ENCODE measurements at places on chromosomes 2 and 18.

- DNase-seq = no peak
Measured at GRCh38 chr2:56008661-56009431, 85.3 kb upstream of the EFEMP1 start.

DNA sequence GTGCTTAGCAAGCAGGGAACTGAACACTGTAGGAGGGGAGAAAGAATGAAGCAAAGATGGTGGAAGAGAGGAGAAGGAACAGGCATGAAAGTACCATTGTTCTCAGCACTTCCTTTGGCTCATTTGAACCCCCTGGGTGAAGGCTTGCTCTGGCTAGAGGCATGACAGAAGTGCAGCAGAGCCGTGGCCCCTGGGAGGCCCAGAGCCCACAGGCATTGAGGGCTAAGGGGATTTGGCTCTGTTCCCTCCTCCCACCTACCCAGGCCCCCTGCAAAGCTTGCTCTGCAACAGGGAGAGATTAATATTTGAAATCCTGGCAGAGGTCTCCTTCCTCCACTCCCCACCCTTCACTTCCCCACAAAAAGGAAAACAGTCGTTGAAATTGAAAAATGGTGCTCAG, 262.6 kb downstream of the CELF4 start:
- no peak for DNase-seq

DNA sequence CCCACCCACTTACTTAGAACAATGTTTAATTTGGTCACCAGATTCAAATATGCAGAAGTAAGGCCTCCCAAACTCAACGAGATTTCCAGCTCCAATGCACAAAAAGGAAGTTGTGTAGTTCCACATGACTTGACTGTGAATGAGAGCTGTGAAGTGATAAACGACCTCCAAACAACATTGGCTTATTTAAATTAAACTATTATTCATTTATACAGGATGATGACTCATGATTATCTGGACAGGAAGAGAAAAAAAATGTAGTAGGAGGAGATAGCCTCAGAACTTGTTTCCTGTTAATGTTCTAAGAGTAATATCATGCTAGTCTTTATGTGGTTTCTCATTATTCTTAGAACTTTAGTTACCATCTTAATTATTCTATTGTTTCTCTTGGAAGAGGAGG, 237.3 kb downstream of the C1D start:
- no peak for DNase-seq

DNA sequence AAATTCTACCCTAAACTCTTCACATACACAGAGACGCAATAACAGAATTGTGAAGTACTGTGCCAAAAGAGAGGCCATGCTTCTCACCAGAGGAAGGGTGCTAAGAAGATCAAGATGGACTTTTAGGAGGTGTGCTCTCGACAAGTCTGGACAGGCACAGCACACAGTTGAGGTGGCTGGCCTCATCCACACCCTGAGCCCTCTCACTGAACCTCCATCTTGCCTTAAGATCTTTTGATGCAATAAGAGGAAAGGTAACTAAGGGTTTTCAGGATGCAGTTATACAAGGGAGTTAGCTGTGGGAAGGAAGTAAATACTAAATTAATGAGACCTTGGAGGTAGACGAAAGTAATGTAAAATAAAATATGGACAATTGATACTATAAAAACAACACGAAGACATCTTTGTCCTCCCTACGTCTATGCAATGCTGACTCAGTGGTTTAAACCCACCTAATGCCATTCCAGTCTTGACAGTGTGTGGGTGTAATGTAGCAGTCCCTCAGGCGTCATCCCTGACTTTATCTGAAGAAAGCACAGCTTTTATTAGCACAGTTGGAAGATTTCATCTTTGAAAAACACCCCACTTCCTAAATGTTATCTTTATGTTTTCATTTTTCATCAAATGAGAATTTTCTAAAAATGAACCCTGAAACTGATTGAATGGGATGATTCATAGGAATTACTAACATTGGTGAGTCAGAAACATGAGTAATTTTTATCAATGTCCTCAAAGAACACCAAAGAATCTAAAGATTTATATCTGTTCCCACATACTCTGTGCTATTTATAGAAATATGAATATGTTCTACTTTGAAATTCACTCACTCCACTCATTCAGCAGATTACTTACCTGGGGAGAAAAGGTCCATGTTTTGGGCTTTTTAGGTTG, 34.0 kb upstream of the MALL start:
- no peak for DNase-seq

GRCh38 chr18:21179590-21180220, 62.3 kb upstream of the GREB1L start:
- DNase-seq = peak; percentile 22

- DNase-seq = no peak
Measured at GRCh38 chr2:238151628-238152235, 7.0 kb upstream of the ERFE start.

GRCh38 chr2:118633371-118634018, 214.0 kb downstream of the EN1 start:
- no peak for DNase-seq

GRCh38 chr18:45974088-45974536, 7.0 kb upstream of the EPG5 start:
- DNase-seq = peak; percentile 47

DNA sequence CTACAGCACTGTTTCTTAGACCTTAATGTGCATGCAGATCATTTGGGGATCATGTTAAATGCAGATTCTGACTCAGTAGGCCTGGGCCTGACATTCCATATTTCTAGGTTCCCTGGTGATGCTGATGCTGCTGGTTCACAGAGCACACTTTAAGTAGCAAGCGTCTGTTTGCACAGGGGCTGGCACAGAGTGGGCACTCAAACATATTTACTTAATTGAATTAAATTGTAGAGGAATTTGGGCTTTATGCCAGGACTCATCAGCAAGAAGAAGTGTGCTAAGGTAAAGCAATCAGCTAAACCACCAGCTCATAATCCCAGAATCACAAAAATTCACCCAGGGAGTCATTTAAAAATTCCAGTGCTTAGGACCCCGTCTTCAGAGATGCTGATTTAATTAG, 25.1 kb upstream of the INPP4A start:
- no peak for DNase-seq

DNA sequence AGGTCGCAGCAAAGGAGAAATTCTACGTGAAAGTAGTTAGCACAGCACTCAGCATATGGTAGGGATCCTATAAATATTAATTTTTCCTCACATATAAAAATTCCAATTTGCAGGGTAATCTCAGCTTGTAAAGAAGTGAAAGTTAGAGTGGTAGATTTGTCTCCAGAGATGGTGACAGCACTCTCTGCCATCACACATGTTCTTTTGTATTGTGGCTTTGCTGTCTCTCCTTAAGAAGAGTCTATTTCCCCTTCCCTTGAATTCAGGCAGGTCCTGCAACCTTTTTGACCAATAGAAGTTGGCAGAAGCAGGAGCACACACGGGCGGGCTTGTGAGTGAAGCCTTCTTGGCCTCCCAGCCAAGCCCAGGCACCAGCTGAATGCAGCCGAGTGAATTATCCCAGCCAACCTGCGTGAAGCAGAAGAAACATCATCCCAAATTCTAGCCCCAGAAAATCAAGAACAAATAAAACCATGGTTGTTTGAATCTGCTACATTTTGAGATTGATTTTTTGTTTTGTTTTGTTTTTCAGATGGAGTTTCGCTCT, 107.8 kb upstream of the COPS8 start:
- no peak for DNase-seq

- no peak for DNase-seq
Measured at GRCh38 chr2:101752716-101753616, 55.5 kb downstream of the MAP4K4 start.

- no peak for DNase-seq
Measured at GRCh38 chr2:231371430-231372054, 24.0 kb upstream of the B3GNT7 start.

GRCh38 chr2:80073134-80073561, 231.4 kb downstream of the LRRTM1 start:
- DNase-seq = no peak

DNA sequence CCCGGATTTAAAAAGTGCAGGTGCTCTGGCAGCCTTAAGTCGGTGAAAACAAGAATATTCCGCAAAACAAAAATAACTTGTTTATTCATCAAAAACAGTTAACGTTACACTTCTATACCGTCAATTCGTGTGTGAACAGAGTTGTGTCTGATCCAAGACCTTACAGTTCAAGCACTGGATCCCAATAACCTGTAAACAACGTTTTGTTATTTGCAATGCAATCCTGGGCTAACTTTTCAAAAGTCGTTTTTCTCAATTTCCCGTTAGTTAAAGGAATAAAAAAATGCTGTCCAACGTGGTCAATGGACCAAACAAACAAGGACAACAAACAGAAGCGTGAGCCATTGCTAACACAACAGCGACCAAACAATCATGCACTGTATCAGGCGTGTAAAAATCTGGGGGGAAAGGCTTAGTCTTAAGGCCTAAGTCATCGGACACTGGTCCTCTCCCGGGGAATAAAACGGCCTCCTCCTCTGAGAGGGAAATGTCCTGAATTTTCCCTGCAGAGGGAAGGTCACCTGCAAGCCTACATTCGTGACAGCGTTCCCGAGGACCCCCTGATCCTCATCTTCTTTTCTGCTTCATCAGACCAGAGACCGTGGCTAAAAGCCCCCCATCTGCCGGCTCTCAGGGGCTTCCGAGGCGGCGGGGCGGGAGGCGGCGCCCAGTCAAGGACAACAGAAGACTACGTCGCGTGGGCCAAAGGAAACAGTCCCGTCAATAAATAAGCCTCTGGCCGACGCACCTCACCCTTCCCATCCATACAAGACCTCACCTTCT, 490 bp downstream of the NDUFS1 start:
- DNase-seq = no peak

GRCh38 chr2:190425221-190425866, 17.2 kb downstream of the MFSD6 start:
- no peak for DNase-seq

- no peak for DNase-seq
Measured at GRCh38 chr2:10489842-10490555, 41.9 kb upstream of the ODC1 start.

- no peak for DNase-seq
Measured at GRCh38 chr2:182897137-182897536, 30.7 kb upstream of the FRZB start.

GRCh38 chr2:26591619-26592505, 49.3 kb downstream of the CIB4 start:
- no peak for DNase-seq

- DNase-seq = no peak
Measured at GRCh38 chr2:188766471-188766856, 207.7 kb upstream of the COL3A1 start.

DNA sequence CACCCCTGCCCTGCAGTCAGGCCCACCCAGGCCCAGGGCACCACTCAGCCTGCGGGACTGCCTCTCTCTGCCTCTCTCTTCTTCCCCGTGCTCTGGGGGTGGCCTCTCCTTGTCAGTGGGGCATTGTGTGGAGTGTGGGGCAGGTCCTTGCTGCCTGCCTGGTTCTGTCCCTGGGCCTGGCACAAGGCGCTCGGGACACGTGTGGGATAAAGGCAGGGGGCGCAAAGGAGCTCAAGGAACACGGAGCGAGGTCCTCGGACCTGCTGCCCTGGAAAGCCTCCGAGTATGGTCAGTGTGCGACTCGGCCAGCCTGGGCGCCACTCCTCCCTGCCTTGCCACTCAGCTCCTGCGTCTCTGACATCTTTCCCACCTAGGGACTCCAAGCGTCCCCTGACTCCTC, 262.2 kb downstream of the HDAC4 start:
- DNase-seq = no peak

- no peak for DNase-seq
Measured at GRCh38 chr2:197294260-197294659, 16.3 kb downstream of the ANKRD44 start.

- DNase-seq = no peak
Measured at GRCh38 chr2:71671203-71671854, 218.0 kb downstream of the DYSF start.

DNA sequence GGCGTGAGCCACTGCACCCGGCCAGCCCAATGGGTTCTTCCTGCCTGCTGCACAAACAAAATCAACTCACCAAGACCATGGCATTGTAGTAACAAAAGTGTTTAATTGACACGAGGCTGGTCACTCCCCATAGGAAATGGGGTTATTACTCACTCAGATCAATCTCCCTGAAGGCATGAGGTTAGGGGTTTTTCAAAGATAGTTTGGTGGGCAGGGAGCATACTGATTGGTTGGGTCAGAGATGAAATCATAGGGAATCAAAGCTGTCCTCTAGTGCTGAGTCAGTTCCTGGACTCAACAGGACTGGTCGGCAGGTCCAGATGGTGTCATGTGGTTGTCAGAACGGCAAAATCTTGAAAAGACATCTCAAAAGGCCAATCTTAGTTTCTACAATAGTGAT, 122.1 kb downstream of the TMEM17 start:
- no peak for DNase-seq

GRCh38 chr18:77737405-77737804, 487.8 kb downstream of the GALR1 start:
- DNase-seq = no peak

DNA sequence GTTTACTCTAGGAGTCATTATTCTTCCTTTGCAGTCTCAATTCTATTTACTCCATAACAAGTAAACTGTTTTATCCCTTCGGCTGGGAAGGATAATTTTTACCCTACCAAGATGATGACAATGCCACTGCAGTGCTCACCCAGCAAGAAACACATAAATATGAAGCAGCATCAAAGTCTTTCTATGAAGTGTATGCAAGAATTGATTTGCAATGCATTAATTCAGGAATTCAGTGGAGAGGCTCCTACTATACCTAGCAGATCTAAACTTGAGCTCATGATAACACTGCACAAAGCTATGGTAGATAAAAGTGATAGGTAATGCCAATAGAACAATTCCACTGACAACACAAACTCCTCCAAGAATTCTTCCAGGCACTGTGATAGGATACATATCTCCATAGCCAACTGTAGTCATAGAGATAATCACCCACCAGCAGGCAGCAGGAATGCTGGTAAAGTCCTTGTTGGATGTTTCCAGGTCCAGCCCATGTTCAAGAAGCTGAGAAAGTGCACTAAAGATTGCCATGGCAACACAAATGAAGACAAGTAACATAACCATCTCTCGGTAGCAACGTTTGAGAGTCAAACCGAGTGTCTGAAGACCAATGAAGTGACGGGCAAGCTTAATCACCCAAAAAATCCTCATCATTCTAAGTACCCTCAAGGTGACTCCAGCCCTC, 49.9 kb downstream of the KCNG3 start:
- DNase-seq = no peak

DNA sequence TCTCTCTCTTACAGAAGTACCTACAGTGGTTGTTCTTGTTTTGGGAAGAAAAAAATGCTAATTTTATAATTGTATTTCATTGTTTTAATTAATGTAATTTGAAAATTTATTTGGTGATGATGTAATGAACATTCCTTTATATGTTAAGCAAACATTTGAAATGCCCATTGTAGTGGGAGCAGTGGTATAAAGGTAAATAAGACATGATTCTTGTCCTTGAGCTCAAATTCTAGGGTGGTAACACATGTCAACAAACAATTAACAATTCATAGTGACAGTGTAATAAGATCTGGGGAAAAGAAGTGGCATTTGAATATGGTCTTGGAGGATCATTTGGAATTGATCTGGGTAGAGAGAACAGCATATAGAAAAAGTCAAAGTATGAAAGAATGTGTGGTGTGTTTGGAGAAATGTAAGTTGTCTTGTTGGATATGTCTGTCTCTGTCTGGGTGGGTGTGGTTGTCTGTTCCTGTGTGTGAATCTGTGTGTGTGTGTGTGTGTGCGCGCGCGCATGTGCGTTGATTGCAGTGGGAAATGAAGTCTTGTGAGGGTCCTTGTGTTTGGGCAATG, 5.8 kb downstream of the PTPN4 start:
- DNase-seq = no peak
